ENCODE measurements at places on chromosomes 5 and 9. TPM values are rescaled to one million over a fixed set of nuclear protein-coding genes. Genes with fewer than 3 reads are reported as not detected.

The PCDHGA8 gene
- total RNA-seq, result 0.06 TPM

The PCDHB13 gene
- 0.05 TPM for total RNA-seq

The SPINK6 gene
- 0.45 TPM for total RNA-seq

The NOTCH1 gene
- 12.3 TPM for total RNA-seq

The OR5C1 gene
- total RNA-seq, result not detected

The PRLR gene
- total RNA-seq, result 0.02 TPM

The CTXN3 gene
- not detected for total RNA-seq

The POC5 gene
- 9.7 TPM for total RNA-seq

The TIMD4 gene
- 1.6 TPM for total RNA-seq

The OMD gene
- total RNA-seq, result not detected

The LCN12 gene
- total RNA-seq, result 1.3 TPM

The CER1 gene
- total RNA-seq, result not detected

The ANKRD20A1 gene
- total RNA-seq, result 1.8 TPM

The PDE8B gene
- 1.4 TPM for total RNA-seq

The TUSC1 gene
- 6.6 TPM for total RNA-seq

The IL3 gene
- not detected for total RNA-seq

The EIF4E1B gene
- total RNA-seq, result not detected

The FRMD3 gene
- total RNA-seq, result 4.2 TPM

The PDZD2 gene
- total RNA-seq, result 0.21 TPM

The TSSK1B gene
- total RNA-seq, result not detected

The IL5 gene
- not detected for total RNA-seq

The NIPAL4 gene
- 13.5 TPM for total RNA-seq

The PCDHA6 gene
- total RNA-seq, result not detected

The LHX3 gene
- total RNA-seq, result 0.08 TPM

The ARAP3 gene
- total RNA-seq, result 4.5 TPM

The LYRM7 gene
- 2.2 TPM for total RNA-seq

The MYMK gene
- not detected for total RNA-seq

The TPD52L3 gene
- total RNA-seq, result not detected

The ADAMTS13 gene
- 0.48 TPM for total RNA-seq

The RGS14 gene
- total RNA-seq, result 5.3 TPM

The AHRR gene
- 3.8 TPM for total RNA-seq

The SV2C gene
- total RNA-seq, result not detected

The EPB41L4B gene
- total RNA-seq, result 17.8 TPM

The RASEF gene
- 8.1 TPM for total RNA-seq

The CLTB gene
- total RNA-seq, result 145 TPM

The LCN2 gene
- 5.2 TPM for total RNA-seq

The DDX41 gene
- total RNA-seq, result 149 TPM

The C9orf50 gene
- 0.36 TPM for total RNA-seq

The ARSK gene
- total RNA-seq, result 8.5 TPM

The PCAT7 gene
- 0.46 TPM for total RNA-seq

The JAK2 gene
- total RNA-seq, result 3.4 TPM

The NSMF gene
- total RNA-seq, result 42.1 TPM

The GRXCR2 gene
- not detected for total RNA-seq
